ENCODE measurements at places on chromosomes 7 and 10.

DNA sequence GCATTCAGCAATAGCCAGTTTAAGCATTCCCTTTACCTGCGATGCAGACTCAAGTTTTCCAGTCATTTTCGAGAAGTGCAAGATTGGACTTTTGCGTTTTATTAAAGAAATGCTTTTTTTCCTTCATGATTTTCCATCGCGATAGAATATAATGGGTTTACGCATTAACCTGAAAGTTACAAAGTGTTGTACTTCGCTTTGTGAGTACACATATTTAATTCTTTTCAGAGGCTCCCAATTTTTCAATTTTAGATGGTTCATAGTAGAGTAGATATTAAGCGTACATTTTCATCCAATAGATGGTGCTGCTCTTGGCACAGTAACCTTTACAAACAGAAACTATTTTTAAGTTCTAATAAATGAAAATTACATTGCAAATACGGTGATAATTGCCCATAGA, 1.3 kb downstream of the PTPRZ1 start:
- DNase-seq: no peak

- DNase-seq: no peak
Measured at GRCh38 chr7:142308326-142308725, 50.5 kb upstream of the PRSS58 start.

DNA sequence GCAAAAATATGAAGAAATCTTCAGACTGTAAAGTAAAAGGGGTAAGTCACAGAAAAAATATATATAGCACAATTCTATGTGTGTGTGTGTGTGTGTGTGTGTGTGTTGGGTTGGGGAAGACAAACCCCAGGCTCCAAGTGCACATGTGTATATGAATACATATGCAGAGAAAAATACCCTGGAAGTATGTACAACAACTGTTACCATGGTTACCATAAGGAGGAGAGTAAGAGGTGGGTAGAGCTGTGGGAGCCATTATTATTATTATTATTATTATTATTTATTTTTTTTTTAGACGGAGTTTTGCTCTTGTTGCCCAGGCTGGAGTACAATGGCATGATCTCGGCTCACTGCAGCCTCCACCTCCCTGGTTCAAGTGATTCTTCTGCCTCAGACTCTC, 23.7 kb upstream of the TRIM24 start:
- no peak for DNase-seq

GRCh38 chr7:40990841-40991240, 712.0 kb downstream of the INHBA start:
- DNase-seq: no peak

GRCh38 chr10:101011517-101012423, 12.2 kb downstream of the LZTS2 start:
- DNase-seq: no peak
